KG1 (cell line): ENCODE measurements at places on chromosomes 16 and 17.

- no peak for DNase-seq
Measured at GRCh38 chr17:78873519-78874340, 29.3 kb downstream of the CEP295NL start.

DNA sequence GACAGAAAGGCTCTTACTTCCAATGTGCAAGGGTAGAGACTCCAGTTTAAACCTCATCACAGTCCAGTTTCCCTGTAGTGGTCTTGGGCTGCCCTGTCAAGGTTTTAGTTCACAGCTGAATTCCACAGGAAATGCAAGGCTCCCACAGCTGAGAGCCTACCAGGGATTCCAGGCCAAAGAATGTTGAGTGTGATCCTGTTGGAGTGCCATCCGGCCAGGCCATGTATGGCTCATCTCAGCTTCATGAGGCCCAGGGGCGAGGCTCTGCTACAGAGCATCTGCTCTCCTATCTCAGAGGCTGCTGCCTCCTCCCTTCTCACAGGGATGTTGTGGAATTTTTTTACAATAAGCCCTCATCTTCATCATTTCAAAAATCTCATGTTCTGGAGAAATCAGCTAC, 239.8 kb upstream of the CCL2 start:
- DNase-seq, result no peak

GRCh38 chr16:85089525-85089924, 22.7 kb downstream of the CIBAR2 start:
- DNase-seq, result no peak

GRCh38 chr16:54000361-54000760, 286.2 kb downstream of the IRX3 start:
- DNase-seq, result no peak

DNA sequence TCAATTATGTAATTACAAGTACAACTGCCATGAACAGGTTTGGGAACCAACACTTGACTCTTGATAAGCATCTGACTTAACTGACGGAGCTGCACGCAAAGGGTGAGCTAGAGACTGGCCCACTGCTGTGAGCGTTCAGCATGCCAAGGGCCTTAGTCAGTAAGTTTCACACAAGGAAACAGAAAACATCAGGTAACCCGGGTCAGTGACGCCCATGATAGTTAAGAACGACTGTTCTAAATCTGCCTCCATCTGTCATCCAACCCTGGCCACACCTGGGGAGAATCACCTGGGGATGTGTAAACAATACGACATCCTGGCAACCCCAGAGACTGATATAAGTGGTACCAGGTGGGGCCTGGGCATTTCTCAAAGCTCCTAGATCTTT, 12.3 kb downstream of the SMIM5 start:
- no peak for DNase-seq

- no peak for DNase-seq
Measured at GRCh38 chr16:11061629-11062270, 117.4 kb downstream of the CLEC16A start.

DNA sequence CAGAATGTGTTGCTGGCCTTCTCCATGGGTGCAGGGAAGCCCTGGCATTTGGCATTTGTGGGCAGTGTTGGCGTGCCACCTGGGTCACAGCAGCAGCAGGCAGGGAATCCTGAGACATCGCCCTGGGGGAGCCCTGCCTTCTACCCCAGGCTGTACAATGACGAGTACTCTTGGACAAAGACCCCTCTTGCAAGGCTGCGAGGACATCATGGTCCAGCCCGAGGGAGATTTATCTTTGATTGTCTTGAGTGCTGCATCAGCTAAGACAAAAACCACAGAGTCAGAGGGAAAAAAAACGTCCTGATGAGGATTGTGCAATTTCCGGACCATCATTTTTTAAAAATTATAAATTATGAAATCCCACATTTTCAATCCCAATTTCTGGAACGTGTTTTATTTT, 3.7 kb downstream of the CRISPLD2 start:
- no peak for DNase-seq

DNA sequence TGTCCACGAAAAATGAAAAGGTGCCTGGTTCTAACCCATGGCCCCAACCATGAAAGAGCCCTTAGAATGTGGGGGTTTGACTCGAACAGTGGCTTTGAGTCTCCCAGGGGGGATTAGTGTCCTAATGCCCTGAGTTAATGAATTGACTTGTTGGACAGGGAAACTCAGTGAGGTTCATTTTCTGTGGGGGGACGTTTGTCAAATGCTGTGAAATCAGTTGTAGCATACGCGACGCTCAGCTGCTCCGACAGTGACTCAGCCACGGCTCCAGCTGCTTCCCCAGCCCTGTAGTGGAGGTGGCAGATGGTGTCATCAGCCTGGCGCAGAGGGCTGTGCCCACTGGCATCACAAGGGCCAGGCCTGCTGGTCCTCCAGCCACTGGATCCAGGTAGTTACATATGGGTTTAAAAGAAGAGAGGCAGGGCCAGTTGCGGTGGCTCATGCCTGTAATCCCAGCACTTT, 3.9 kb upstream of the TMEM235 start:
- no peak for DNase-seq

DNA sequence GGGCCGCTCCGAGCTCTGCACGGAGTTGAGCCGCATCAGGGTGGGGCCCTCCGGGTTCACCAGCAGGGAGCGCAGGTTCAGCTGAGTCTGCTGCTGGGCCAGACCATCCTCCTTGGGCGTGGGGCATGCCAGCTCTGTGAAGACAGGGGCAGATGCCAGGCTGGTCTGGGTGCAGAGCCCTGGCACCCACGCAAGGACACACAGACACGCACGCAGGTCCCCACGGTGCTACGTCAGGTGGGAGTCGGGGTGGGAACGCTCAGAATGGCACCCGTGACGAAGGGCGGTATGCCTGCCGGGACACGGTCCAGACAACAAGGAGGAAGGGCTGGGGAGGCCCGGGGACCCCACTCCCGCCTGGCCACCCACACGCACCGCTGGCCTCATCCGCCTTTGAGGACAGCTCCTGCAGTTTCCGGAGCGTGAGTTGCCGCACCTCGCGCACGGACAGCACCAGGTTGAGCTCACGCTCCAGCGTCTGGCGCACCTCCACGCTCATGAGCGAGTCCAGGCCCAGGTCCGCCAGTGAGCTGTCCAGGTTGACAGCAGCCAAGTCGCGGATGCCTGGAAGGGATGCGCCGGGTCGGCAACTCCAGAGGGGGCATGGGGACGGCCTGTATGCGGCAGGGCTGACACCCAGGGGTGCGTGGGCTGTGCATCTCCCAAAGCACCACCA, 15.3 kb upstream of the DUS1L start:
- DNase-seq, result no peak

GRCh38 chr17:73663614-73664013, 19.4 kb upstream of the SDK2 start:
- DNase-seq, result no peak

DNA sequence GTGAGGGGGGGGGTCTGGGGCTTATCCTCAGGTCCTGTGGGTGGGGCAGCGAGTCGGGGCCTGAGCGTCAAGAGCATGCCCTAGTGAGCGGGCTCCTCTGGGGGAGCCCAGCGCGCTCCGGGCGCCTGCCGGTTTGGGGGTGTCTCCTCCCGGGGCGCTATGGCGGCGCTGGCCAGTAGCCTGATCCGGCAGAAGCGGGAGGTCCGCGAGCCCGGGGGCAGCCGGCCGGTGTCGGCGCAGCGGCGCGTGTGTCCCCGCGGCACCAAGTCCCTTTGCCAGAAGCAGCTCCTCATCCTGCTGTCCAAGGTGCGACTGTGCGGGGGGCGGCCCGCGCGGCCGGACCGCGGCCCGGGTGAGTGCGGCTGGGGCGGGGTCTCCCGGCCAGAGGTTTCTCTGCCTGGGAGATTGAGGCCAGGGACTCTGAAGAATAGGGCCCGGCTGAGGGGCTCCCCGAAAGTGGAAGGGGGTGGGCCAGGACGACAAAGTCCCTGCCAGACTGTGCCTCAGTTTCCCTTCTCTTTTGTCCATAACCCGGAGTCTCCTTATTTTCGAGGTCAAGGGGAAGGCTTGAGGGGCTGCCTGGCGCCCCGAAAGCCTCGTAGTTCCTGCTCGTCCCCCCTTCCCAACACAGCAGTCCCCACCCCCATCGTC, at the start of gene FGF11:
FGF11 (plus strand) TSS at position 51 of the 651 bp plus-strand sequence; CDS start at position 160, 109 bp downstream.
- DNase-seq, result no peak

GRCh38 chr17:32111141-32111771, 31.0 kb upstream of the RHOT1 start:
- no peak for DNase-seq
